Activated CD8-positive, alpha-beta memory T cell treated with anti-CD3 and anti-CD28 coated beads for 1 hour (primary cell): ENCODE measurements at places on chromosomes 16 and 17.

GRCh38 chr17:32335687-32336086 lies 6.3 kb downstream of the C17orf75 start:
- no peak for DNase-seq

GRCh38 chr17:77456951-77457548 lies 316.3 kb downstream of the SEC14L1 start:
- no peak for DNase-seq

DNA sequence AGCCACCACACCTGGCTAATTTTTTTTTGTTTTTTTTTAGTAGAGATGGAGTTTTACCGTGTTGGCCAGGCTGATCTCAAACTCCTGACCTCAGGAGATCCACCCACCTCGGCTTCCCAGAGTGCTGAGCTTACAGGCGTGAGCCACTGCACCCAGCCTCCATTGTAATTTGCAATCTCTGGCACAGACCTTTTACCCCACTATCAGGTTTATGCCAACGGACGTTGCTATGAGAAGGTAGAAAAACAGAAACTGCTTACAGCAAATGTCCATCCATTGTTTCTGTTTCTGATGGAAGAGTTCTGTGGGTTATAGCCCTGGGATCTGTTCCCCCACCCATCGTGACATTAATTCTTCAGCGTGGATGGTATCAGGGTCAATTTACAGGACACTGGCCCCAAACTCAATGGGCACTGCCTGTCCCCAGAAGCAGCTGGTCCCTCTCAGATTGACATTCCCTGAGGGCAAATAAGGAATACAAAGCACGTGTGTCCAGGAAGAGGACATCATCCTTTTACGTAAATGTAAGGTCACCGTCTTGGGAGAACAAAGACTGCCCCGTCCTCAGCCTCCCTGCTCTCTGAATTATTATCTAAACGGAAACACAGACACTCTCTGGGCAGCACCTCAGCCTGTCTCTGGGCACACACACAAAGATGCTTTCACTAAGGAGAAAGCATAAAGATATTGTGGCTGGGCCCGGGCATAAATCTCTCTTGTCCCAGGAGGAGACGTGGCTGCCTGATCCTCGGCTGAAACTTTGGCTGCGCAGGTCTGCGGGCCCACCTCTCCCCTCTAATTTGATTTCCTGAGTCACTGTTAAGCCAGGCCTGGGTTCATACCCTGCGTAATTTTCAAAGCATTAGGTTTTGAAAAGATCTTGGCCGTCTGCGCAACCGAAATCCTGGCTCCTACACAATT lies 5.2 kb downstream of the KCNG4 start:
- no peak for DNase-seq

GRCh38 chr17:74356646-74357465 lies 4.8 kb downstream of the BTBD17 start:
- DNase-seq, result no peak

- no peak for DNase-seq
Measured at GRCh38 chr16:71520550-71520949, 5.7 kb upstream of the CHST4 start.

DNA sequence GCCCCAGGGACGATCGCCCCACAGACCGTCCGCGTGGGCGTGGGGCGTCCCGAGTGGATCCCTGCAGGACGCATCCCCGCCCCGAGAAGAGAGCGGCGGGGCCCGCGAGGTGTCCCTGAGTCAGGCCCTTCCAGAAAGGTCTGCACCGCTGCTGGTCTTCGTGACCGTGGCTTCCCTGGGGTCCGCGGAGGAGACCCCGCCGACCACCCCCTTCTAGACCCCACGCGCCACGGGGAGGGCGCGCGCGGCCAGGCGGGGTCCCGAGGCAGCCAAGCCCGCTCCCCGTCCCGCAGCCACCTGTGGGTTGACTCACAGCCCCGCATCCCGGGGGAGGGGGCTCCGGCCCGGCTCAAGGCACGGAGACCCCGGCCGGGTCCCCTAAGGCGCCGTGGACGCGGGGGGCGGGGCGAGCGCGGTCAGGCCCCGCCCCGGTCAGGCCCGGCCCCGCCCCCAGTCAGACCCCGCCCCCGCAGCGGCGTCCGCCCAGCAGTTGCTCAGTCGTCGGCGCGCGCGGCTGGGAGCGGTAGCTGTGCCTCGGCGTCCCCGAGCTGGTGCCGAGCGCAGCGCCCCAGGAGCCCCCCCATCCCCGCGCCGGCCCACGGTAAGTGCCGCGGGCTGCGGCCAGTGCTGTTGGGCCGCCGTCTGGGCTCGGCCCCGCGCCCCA lies at the start of gene BAIAP3:
BAIAP3 (plus strand) TSS at position 497 of the 664 bp plus-strand sequence. CDS start 4,905 bp downstream, outside the sequence.
- no peak for DNase-seq

GRCh38 chr16:30085247-30085646 lies 6.5 kb downstream of the TBX6 start:
- DNase-seq, result no peak

GRCh38 chr17:63349478-63350000 lies 96.6 kb downstream of the CYB561 start:
- DNase-seq, result no peak

- no peak for DNase-seq
Measured at GRCh38 chr16:69616082-69616481, 50.3 kb downstream of the NFAT5 start.

DNA sequence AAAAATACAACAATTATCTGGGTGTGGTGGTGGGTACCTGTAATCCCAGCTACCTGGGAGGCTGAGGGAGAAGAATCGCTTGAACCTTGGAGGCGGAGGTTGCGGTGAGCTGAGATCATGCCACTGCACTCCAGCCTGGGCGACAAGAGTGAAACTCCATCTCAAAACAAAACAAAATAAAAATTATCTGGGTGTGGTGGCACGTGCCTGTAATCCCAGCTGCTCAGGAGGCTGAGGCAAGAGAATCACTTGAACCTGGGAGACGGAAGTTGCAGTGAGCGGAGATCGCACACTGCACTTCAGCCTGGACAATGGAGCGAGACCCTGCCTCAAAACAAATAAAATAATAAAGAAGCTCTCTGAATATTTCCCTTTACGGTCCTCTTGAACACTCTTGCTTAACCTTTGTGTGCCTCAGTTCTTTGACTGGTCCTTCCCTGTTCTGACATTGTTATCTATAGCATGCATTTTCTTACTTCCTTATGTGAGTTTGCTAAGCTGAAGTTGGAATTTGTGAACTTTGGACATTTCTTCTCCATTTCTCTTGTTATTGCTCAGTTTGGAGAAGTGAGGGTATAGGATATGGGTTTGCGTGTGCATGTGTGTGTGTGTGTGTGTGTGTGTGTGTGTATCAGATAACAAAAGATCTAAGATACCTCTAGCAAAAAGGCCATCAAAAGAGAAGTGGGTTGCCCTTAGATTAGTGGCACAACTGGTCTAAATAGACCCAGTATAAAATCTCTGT lies 29.7 kb upstream of the WSB1 start:
- no peak for DNase-seq

DNA sequence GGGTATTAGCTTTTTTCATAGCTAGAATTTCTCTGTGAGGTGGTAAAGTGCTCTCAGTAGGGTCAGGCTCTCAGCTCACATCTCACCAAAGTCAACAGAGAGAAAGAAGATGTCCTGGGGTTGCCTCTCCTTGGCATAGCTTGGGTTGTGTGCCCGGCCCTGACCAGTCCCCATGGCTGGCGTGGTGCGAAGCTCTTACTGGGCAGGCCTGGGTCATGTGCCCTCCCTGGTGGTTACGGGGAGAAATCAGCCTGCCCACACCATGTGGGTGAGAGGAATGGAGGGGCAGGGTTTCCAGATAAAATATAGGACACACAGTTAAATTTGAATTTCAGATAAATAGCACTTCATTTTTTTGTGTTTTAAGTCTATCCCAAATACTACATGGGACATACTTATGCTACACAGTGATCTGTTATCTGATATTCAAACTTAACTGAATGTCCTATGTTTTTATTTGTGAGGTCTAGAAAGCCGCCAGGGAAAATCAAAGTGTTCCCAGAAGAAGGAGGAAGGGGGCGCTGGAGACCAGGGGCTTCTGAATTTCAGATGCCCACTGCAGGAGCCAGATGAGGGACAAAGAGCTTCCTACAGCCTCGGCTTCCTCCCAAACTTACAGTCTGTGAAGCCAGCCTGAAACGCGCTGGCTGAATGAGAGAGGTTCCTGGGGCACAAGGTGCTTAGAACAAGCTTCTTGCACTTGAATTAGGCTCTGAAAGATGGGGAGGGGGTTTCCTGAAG lies 45.4 kb downstream of the NKD1 start:
- DNase-seq, result no peak

DNA sequence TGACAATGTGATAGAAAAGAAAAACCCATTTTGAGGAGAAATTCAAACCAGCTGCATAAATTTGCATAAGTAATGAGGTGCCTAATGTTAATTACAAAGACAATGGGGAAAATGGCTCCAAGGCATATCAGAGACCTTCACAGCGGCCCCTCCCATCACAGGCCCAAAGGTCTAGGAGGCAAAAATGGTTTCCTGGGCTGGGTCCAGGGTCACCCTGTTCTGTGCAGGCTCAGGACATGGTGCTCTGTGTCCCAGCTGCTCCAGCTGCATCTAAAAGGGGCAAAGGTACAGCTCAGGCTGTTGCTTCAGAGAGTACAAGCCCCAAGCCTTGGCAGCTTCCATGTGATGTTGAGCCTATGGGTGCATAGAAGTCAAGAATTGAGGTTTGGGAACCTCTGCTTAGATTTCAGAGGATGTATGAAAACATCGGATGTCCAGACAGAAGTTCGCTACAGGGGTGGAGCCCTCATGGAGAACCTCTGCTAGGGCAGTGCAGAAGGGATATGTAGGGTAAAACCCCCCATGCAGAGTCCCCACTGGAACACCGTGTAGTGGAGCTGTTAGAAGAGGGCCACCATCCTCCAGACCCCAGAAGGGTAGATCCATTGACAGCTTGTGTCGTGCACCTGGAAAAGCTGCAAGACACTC lies 40.6 kb downstream of the IKZF3 start:
- no peak for DNase-seq

DNA sequence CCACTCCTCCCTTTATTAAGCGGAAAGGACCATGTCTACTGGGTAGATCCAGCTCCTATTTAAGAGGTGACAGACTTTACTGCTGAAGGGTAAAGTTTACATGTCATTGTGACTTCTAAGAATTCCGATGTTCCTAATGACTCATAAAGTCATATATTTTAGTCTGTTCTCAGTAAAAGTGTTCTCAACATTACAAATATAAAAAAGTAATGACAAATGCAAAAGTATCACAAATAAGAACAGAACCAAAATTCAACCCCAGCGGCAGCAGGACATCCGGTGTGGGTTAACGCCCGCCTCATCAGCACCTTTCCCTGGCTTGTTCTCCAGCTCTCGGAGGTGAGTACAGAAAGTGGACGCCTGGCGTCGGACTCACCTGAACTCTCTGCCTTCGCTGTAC lies 6.8 kb downstream of the AXIN1 start:
- DNase-seq, result no peak

DNA sequence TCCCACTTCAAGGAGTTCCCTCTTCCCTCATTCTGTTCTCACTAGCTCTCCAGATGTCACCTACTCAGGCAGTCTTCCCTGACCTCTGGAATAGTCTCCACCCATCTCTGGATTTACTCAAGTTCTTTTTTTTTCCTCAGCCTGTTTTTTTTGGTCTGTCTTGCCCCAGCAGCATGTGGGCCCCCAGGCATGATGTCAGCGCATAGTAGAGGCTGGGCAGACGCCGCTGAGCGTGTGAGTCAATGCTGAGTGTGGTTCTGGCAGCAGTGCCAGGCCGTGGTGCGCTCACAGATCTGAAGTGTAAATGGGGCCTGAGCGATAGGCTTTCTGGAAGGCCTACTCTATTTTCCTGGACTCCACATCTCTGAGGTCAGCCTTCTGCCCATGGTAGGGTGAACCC lies 2.7 kb upstream of the KCNJ18 start:
- no peak for DNase-seq

DNA sequence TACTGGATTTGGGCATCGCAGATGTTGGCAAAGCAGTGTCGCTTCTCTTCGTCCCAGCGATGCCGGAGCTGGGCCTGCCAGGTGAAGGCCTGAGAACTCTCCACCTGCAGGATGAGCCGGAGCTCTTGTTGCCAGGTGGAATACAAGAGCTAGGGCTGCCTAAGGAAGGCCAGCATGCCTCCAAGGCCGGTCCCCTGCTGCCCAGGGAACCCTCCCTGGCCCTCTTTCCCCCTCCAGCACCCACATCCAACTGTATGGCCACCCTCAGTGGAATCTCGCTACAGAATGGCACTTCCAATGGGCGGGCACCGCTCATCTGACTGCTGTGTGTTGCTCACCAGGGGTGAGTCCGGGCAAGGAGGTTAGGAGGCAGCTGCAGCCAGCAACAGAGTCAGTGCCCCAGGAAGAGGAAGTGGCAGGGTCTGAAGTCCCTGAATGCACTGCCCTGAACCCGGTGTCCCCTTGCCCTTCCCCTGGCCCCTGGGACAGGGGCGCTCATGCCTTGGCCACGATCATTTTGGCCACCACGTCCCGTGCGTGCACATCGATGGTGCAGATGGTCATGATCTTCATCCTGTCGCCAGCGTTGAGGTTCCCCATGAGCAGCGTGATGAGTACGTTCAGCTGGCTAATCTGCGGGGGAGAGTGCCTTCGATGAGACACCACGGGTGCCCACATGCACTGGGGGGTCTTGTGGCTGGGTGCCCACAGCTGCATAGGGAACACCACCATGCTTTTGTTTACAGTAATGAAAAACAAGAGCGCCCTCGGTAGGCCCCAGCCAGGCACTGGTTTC lies 75.8 kb downstream of the DNAH17 start:
- no peak for DNase-seq

GRCh38 chr16:79542237-79542774 lies 58.2 kb downstream of the MAF start:
- DNase-seq, result no peak

DNA sequence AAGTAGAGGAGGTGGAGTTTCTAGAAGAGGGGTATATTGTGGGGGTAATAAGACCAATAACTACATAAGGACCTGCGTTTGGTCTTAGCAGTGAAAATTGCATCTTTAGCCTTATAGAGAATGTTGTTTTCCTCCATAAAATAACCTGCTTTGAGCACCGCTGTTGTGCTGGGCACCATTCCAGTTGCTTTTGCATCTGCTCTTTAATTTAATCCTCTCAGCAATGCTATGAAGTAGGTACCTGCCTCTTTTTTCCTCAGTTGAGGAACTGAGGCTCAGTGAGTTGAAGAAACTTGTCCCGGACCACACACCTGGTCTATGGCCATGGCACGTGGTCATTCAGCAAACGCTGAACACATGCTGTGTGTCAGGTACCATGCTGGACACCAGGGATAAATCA lies 238.1 kb downstream of the MSI2 start:
- no peak for DNase-seq

DNA sequence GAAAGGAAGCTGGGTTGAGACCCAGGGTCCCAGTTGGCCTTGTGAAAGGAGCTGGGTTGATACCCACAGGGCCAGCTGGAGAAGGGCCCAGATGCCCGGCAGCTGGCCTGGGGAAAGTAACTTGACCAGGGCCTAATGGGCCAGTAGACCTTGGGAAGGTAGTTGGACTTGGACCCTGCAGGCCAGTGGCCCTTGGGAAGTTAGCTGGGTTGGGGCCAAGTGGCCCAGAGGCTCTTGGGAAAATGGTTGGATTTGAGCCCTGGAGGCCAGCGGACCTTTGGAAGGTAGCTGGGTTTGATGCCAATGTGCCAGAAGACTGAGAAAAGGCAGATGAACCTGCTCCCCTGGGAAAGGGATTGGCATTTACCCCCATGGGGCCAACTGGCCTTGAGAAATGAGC lies 13.4 kb downstream of the CHTF8 start:
- DNase-seq, result no peak
